ENCODE measurements at places on chromosomes 2 and 18.

DNA sequence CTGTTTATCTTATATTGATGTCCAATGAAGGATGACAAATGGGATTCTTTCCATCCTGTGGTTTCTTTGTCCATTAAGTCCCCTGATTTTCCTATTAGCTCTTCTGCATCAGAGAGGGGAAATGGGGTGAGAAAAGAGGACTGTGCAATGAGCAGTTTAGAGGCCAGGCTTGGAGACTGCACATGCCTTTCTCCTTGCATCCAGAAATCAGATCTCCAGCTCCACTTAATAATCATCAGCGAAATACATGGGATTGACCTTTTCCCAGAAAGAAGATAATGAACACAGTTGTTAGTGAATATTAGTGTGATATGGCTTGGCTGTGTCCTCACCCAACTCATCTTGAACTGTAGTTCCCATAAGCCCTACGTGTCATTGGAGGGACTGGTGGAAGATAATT, 697.4 kb downstream of the CBLN2 start:
- DNase-seq, result no peak

DNA sequence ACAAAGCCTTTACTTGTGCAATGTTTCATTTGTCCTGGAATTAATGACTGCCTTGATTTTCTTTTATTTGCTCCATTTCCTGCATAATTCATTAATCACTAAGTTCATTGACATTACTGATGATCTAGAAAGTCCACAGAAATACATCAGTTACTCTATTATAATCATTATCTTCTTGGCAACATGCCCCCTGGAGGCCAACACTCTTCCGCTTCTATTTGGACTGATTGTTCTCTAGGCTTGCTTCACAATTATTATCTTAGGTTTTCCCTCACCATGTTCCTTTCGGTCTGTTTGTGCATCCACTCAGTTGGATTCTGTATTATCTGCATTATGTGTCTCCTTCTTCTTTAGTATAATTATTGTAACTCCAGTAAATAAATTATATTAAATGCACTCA, 461.0 kb upstream of the CDH2 start:
- no peak for DNase-seq

GRCh38 chr2:186559370-186559769, 30.5 kb upstream of the ITGAV start:
- no peak for DNase-seq

DNA sequence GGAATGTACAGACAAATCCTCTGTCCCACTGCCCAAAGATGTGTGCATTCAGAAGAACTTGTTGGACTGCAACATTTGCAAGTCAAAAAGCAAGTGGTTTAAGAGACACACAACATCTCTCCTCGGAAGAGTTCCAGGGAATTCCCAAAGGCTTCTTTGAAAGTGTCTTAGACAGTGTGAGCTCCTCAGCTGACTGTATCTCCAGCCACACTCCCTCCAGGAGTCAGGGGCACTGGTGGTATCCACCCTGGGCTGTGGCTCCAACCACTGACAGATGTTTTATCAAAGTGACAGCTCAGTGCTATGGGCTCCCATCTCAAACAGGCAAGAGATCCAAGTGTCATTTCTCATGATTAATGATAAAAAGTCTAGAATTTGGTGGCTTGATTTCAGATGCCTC, 48.5 kb downstream of the ALK start:
- no peak for DNase-seq

GRCh38 chr2:40370007-40370395, 81.9 kb downstream of the SLC8A1 start:
- no peak for DNase-seq

DNA sequence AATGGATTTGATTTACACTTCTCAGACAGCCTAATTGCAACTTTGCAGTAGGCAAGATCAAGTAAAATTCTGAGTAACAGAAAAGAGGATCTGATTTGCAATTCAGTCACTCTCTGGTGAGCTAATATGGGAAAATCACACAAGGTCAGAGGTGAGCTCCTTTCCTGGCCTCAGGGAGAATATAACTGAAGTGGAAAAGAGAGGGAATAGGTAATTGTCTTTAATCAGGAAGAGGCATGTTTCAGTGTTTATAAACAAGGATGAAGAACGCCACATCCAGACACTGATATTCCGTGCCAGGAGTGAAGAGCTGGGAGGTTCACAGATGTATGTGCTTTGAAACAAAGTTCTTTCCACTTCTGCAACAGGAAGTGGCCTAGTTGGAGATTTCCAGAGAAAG, 127.1 kb downstream of the ETAA1 start:
- no peak for DNase-seq

DNA sequence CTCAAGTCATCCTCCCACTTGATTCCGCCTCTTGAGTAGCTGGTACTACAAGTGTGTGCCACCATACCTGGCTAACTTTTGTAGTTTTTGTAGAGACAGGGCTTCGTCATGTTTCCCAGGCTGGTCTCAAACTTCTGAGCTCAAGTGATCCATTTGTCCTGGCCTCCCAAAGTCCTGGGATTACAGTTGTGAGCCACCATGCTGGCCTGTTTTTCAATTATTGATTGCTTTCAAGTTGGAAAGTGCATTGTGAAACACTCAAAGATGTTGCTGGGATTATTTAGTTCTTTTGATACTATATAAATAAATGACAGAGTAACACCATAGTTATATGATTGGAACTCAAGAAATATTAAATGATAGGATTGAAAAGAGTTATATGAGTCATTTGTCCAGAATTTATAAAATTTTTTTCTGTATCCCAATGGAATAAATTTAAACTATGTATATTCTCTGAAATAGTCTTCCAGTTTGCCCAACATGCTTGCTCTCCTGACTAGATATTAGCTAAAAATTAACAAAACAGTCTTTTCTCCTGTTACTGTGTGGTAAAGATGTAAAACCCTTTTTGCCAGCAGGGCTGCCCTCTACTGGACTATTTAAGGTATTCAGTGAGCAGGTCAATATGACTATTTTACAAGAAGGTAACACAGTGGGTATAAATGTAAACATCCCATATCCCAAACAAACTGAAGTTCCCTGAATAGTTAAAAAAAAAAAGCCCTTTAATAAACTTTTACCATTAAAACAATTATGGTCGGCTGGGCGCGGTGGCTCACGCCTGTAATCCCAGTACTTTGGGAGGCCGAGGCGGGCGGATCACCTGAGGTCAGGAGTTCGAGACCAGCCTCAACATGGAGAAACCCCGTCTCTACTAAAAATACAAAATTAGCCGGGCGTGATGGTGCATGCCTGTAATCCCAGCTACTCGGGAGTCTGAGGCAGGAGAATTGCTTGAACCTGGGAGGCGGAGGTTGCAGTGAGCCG, 42.7 kb downstream of the ACSL3 start:
- no peak for DNase-seq

- no peak for DNase-seq
Measured at GRCh38 chr2:68714866-68715265, 19.7 kb upstream of the ARHGAP25 start.

- no peak for DNase-seq
Measured at GRCh38 chr2:75287624-75288316, 88.5 kb upstream of the TACR1 start.

- DNase-seq, result no peak
Measured at GRCh38 chr18:57444301-57444759, 9.2 kb downstream of the ONECUT2 start.

DNA sequence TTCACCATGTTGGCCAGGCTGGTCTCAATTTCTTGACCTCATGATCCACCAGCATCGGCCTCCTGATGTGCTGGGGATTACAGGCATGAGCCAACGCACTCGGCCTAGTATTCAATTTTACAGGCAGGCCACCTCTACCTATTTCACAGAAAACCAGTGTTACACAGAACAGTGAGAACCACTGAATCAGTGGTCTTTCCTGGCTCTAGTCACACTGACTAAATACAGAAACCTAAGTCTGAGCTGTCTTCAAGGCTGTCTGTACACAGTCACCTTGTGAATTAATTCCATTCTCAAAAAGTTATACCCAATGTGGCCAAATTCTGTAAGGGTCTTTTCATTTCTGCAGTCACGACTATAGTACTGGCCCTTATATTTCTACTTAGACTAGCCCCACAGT, 3.5 kb downstream of the RNF149 start:
- no peak for DNase-seq

DNA sequence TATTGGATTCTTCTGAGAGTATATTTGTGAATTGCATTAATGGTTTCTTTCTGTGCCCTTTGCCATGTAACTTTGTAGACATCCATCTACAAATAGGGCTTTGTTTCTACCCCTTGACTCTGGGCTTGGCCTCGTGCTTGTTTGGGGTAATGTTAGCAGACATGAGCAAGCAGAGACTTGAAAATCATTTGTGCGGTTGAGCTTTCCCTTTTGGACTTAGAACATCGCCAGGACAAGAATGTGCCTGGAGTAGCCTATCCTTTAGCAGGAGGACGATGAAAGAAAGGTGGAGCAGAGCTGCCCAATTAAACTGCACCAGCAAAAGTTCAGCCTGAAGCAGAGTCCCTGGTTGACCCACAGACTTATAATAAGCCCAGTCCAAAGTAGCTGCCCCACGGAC, 785.9 kb downstream of the EPHA4 start:
- DNase-seq, result no peak

GRCh38 chr2:189178726-189179569, 613 bp downstream of the COL5A2 start:
- DNase-seq, result no peak

DNA sequence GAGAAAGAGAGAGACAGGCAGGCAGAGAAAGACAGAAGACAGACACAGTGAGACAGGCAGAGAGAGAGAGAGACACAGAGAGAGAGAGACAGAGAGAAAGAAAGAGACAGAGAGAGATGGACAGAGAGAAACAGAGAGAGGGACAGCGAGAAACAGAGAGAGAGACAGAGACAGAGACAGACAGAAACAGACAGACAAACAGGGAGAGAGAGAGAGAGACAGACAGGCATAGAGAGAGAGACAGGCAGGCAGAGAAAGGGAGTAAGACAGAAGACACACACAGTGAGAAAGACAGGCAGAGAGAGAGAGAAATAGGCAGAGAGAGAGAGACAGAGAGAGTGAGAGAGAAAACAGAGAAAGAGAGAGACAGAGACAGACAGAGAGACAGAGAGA, 105.3 kb upstream of the ANKRD30BL start:
- DNase-seq, result no peak

DNA sequence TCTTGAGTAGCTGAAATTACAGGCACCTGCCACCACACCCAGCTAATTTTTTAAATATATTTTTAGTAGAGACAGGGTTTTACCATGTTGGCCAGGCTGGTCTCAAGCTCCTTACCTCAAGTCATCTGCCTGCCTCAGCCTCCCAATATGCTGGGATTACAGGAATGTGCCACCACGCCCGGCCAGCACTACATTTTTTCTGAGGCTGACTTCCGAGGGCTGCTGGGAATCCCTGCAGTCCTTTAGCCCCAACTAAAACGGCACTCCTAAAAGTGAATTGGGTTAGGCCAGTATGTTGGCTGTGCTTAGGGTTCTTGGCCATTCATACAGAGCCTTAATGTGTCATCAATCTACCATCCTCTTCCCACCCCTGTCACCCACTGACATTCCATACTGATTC, 375.4 kb downstream of the DCC start:
- DNase-seq, result no peak

All from cerebellar nuclear complex (tissue), 1 donor.